ENCODE measurements at places on chromosomes 3 and 15. TPM values are rescaled to one million over a fixed set of nuclear protein-coding genes. Genes with fewer than 3 reads are reported as not detected.
A peak's percentile ranks its signal among the peaks of the same experiment; 100 is the strongest.

Gene GUCA1C
- total RNA-seq = not detected

Gene CDHR4
- not detected for total RNA-seq

DNA sequence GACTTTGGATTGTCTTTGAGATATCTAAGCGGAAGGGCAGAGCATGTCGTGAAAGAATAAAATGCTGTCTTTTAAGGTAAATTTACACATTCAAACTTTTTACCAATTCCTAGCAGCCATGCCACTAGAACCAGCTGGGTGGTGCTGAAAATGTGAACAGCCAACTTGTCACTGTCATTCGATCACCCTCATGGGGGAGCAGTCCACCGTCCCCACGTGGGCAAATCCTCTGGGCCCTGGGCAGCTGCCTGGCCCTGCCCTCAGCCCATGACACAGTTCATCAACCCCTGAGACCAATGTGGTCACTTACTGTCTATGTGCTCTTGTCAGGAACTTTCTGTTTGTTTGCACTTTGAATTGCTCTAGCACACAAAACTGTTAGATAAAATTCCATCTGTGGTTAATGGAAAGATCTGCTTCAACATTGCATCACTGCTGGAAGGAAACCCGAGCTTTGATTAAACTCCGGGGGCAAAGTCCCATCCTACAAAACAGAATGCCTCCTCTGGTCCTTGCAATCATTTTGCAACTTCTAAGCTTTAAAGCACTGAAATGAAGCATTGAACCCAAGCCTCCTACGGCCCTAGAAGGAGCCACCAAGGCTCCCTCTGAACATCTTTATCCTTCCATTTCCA is 50.1 kb downstream of the PCSK6 start:
- DNase-seq = no peak
- peaks cover 21% of the 10 kb centered on the region for H3K36me3 ChIP-seq

- no peaks in the 10 kb centered on the region for H3K36me3 ChIP-seq
- no peaks in the 10 kb centered on the region for H3K27me3 ChIP-seq
- peaks cover 9% of the 10 kb centered on the region for H3K4me1 ChIP-seq
- DNase-seq = no peak
- H3K4me3 ChIP-seq = peak overlapping the region; percentile 85
- H3K27ac ChIP-seq = peak overlapping the region; percentile 90
Observed at GRCh38 chr3:107523539-107524325, 970 bp downstream of the BBX start.

GRCh38 chr3:49937090-49937489 is 2.9 kb upstream of the RBM6 start:
- H3K36me3 ChIP-seq = no peaks in the 10 kb centered on the region
- no peak for DNase-seq
- no peak overlapping the region for H3K4me3 ChIP-seq
- no peaks in the 10 kb centered on the region for H3K27me3 ChIP-seq

Gene SH2D7
- total RNA-seq = not detected

Data from esophagus muscularis mucosa (tissue), 4 donors.